SHP77 (cell line): ENCODE measurements at places on chromosomes 2 and 18.

GRCh38 chr2:219851801-219852481 lies 224.5 kb downstream of the SLC4A3 start:
- DNase-seq = no peak

- no peak for DNase-seq
Measured at GRCh38 chr2:142294225-142294624, 163.4 kb upstream of the LRP1B start.

DNA sequence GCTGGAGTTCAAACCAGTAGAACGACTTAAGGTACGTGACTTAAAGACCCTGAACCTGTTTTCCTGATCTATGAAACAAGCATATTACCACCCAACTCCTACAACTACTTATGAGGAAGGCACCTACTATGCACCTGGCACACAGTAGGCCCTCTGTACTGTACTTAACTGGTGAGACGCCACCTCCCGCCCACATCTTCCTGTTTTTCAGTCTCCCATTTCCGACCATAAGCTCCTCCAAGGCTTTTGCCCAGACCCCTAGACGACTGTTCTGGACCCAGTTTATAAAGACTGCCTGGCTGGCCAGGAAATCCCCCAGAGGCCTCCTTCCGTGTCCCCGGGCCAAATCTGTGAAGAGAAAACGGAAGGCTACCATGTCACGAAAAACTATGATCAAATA lies 1.5 kb downstream of the GALNT14 start:
- DNase-seq = no peak

DNA sequence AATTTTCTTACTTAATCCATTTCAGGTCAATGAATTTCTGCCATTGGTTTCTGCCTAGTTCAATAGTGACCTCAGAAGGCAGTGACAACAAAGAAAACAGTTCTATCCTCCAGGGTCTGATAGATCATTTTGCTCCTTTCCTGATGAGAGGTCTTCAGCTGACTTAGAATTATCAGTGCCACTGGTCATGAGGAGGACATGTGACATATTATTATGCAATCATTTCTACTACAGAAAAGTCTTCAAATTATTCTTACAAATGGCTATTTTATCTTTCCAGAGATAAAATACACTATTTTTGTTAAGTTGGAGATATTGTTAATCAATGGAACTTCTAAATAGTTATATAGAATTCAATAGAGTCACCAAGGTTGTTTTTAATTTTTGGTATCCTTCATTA lies 360.0 kb upstream of the GALNT5 start:
- DNase-seq = no peak

- DNase-seq = no peak
Measured at GRCh38 chr2:64207573-64207972, 63.4 kb upstream of the PELI1 start.

GRCh38 chr2:153595939-153596338 lies 117.4 kb upstream of the RPRM start:
- DNase-seq = peak; percentile 64

DNA sequence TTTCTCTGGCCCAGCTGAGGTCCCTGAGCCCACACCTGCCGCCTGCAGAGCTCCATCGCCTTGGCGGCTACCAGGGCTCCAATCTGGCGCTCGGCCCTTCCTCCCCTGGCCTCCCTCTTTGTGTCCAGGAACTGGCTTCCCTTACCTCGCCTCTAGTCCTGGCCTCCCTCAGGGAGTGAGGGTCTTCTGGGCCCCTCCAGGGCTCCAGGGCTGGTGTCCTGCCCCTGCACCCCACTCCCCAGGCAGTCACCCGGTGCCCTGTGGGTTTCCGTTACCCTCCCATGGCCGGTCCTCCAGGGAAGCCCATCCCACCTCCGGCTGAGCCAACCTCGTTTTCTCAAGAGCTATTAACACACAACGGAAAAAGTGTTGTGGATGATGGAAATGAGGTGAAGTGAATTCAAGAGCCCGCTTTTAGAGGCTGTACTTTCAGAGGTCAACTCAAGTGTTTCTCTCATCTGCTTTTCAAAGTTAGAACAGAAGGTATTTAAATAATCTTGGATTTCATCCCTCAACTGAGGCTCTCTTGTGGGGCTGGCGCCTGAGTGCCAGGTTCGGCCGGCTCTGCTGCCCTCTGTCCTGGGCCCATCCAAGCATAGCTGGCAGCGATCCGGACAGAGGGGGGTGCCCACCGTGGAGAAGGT lies 131.9 kb downstream of the ASB1 start:
- DNase-seq = no peak

DNA sequence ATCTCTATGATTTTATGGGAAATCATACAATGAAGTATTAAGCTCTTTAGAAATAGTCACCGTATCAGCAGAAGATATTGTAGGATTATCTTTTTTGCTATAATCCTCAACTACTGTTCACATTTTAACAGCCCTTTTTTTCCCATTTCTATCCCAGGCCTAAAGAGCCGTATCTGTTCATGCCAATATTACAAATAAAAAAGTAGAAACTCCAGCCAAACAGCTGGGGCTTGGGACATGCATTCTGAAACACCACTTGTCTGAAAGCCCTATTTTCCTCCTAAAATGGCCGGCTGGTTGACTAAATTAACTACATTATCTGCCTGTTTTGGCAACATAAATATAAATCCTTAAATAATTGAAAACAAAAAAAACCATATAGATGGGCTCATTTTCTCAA lies 477.8 kb downstream of the CDH2 start:
- no peak for DNase-seq

GRCh38 chr2:104853534-104854497 lies at the start of gene POU3F3:
Gene POU3F3, plus strand, starts transcription at chr2:104854115. Its CDS starts 1,396 bp downstream, at chr2:104855511.
- DNase-seq = no peak

GRCh38 chr2:99936065-99936464 lies 206.3 kb downstream of the AFF3 start:
- no peak for DNase-seq

- DNase-seq = no peak
Measured at GRCh38 chr18:78368726-78369125, 610.9 kb upstream of the SALL3 start.

DNA sequence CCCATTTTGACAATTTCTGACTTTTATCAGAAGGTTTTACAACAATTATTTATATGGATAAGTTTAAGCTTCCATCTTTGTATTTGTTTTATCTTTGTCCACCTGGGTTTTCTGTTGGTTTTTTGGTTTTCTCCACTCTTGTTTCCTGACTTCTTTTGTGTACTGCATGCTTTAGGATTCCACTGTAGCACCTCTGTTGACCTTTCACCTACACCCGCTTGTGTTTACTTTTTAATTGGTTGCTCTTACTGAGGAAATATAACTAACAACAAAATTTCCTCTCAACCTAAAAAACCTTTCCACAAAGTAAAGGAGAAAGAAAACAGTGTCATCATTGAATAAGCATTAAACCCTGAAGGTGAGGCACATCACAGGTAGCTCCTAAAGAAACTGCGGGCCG lies 39.8 kb upstream of the TTR start:
- DNase-seq = no peak

GRCh38 chr18:56747032-56747658 lies 96.0 kb downstream of the WDR7 start:
- no peak for DNase-seq

GRCh38 chr2:65700720-65701119 lies 268.3 kb upstream of the SPRED2 start:
- DNase-seq = no peak

DNA sequence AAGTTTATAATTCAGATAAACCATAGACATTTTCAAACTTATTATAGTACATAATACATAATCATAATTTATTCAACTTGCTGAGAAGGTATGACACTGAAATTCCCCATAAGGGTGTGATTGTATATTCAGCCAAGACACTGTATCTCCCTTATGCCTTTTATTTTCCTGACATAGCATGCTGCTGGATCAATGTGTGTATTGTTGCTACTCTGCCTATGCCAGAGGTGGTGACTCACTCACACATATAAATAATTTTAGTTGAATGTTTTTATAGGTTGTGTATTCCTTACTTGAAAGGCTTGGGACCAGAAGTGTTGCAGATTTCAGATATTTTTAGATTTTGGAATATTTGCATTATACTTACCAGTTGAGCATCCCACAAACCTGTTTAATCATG lies 86.8 kb downstream of the VRK2 start:
- DNase-seq = no peak

GRCh38 chr2:213475433-213475832 lies 191.2 kb downstream of the SPAG16 start:
- no peak for DNase-seq

- DNase-seq = no peak
Measured at GRCh38 chr2:20164061-20164733, 60.7 kb downstream of the SDC1 start.

DNA sequence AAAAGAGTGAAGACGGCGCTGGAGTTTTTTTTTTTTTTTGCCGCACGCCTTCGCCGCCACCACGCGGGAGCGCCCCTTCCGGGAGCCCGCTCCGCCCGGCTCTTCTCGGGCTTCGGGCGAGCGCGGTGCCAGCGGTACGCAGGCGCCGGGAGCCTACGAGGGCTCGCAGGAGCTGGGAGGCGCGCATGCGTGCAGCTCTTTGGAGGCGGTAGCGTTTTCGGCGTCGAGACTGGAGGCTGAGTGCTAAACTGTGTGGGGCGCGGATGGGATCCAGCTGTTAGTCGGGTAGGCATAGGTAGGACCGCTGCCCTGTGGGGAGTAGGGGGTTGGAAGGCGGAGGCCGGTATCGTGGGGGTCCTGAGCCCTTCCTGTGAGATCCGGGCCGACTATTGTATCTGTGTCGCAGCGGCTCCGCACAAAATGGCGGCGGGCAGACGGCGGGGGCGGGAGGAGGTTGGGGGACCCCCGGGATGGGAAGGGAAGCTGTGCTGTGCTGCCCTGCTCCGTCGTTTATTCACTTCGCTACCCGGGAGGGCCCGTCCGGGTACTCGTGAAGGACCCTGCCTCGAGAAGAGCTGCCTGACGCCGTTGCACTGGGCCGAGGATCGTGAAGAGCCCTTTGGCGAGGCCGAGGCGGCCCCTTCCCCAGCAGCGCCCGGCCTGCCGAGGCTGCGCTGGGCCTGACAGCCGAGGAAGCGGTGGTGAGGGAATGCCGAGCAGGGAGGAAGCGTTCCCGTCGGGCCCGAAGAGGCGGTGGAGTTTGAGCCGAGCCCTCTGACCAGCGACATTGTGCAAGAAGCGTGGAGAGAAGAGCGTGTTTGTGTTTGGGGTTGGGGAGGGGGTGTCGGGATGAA lies at the start of gene ZNF638:
Gene ZNF638, plus strand, starts transcription at position 202 of the 854 bp plus-strand sequence. CDS start 17,173 bp downstream, outside the sequence.
- peak; percentile 86 for DNase-seq

DNA sequence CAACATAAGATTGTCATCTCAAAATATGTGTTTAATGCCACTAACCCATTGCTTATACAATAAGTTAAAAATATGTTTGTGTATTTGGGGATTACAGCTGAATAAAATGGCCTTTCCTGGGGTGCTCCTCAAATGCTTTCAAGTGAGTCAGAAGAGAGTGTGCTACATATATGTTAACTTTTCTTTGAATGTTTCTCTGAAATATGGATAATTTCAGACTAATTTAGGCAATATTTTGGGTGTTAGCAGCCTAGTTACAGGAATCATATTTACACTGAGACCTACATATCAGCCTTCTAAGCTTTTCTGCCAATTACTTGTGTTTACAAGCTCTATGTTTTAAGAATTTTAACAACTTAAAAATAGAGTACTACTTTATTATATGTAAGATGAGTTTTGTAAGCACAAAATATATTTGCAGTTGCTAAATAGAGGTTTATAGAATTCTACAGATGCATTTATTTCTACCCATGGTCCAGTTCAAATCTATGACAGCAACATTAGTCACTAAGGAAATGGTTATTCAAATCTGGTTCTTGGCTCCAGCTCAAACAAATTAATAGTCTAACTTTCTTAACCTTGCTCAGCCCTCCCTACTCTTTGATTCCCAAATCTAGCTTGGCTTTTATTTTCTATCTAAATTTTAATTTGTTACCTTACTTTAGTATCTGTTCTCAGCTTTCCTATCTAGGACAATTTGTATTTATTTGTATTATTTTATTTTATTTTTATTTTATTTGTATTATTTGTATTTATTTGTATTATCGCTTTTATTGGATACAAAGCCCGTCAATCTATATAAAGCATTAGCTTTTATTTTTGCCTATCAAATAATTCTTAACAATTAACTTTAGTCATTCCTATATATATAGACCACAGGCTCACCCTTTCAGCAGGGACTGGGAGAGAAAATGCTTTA lies 48.9 kb downstream of the FSIP2 start:
- no peak for DNase-seq

DNA sequence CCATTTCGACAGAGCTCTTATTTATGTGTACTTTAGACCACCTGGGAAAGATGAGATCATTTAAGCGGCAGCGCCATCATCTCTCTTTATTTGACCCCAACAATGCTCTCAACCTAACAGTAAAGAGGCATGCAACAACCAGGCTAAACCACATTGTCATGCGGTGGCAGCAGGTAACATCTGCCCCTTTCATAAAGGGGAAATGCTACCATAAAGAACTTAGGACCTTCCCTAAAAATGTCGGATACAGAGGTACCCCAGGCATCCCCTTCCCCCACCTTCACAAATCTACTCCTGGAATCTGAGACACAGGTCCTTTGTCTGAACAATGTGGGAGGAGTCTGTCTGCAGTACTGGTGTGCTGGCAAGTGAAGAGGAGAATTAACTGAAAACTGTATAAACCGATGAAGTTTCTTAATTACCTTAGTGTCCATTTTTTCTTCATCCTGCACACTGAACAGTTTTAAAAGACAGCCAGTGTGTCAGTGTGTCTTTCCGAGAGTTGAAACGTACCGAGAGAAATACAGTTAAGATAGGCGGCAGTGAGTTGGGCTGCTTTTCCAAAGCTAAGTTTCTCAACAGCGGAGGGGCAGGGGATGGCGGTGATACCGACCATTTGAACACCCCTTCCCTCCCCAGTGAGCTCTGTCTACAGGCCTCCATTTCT lies 1.9 kb downstream of the MEX3C start:
- DNase-seq = peak; percentile 57

DNA sequence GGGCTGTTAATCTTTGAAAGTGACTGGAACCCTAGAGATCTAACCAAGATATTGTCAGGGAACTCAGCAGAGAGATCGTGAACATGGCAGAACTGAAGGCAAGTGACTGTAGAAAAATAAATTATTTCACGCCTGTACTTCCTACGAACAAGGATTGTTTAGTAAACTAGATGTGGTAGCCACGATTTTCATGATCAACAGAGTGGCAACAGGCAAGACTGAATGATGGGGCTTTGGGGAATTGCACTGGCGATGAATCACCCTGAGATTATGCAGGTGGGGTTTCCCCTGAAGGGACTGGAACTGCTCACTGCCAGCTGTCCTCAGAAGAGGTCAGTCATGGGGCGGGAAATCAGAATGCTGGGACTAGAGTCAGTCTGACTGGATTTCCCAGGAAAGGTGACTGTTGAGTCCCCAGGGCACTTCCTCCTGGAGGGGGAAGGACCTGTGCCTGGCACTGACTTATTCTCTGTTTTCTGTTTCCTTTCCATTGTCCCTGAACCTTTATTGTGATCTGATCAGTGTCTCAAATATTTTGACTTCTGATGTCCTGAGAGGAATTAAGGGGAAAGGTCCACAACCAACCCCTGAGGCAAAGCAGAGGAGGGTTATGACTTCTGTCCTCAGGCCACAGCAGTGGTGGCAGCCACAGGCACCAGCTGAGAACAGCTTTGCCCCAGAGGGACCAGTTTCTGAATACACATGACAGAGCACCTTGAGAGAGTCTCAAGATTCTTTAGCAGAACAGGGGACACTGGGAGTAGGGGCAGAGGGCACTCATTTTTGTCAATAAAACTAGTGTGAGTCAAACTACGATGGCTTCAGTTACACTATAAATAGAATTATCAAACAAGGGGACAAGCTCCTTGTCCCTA lies 70.0 kb downstream of the NAB1 start:
- DNase-seq = peak; percentile 7
